SK-N-SH treated with all-trans-retinoic acid at 6 μM for 48 hours (cell line): ENCODE measurements at places on chromosomes 2 and 18.

DNA sequence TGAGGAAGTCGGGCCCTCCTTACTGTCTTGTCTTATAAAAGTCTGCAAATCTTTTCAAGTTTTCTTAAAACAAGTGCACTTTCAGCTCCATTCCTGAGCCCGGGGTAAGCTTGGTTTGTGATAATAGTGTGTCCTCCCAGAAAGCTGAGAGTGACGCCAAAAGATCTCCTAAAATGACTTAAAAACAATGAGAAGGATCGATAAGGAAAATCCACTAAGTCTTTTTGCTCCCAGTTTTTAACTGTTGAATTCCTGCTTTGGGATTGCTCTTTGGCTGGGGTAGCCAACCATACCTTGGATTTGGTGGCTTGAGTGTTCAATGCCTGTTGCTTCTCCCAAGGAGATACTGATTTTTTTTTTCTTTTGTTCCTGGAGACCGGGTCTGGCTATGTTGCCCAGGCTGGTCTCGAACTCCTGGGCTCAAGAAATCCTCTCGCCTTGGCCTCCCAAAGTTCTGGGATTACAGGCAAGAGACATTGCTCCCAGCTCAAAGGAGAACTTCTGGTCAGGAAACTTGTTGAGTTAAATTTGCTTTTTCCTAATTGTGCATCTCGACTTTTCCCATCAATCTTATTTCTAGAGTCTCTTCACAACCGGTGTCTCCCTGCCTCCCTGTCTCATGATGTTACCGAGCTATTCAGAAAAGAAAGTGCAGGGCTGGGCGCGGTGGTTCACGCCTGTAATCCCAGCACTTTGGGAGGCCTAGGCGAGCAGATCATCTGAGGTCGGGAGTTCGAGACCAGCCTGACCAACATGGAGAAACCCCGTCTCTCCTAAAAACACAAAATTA lies 3.0 kb downstream of the TGIF1 start:
- no peak for ATAC-seq

DNA sequence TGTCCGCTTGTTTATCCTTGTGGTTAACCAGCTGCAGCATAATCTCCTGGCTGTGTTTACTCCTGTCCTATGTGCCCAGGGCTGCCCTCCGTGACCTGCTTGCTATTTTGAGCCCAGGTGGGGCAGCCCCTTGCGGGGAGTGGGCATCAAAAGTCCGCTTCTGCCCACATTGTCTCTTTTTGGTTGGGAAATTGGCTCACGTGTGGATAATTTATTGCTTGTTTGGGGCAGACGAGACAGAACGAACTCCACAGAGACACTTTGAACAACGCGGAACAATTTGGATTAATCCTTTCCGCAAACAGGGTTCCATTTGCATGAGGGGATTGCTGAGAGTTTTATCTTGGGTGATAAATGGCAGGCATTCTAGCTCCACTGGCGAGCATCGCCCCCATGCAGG lies 8.1 kb upstream of the CXCR4 start:
- ATAC-seq, result no peak

- ATAC-seq, result no peak
These were observed 72.2 kb downstream of the BCL2L11 start for GRCh38 chr2:111192776-111193368.

GRCh38 chr2:108029912-108030311 lies 43.6 kb downstream of the SLC5A7 start:
- ATAC-seq, result peak; percentile 58; the same call in 2 of the 3 replicates

- no peak for ATAC-seq
These were observed 1.7 kb downstream of the CDK15 start for GRCh38 chr2:201808027-201808426.
